NCI-H774 (cell line): ENCODE measurements at places on chromosomes 5 and 9.

DNA sequence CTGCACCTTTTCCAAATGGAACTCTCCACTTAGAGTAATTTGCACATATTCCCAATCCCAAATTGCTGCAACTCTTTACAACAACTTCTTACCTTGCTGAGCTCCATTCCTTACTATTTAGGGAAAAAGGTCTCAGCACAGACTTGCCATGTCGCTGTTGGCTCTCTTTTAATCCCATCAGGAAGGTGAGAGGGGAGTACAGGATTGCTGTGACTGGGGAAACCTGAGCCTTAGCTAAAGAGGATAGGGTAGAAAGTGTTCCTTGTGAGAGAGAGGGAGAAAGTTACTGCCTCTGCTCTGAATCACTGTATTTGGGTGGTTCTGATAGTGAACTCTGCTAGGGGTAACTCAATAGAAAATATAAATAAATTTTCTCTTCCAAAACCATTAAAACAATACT, 43.7 kb upstream of the GABRA1 start:
- no peak for DNase-seq

DNA sequence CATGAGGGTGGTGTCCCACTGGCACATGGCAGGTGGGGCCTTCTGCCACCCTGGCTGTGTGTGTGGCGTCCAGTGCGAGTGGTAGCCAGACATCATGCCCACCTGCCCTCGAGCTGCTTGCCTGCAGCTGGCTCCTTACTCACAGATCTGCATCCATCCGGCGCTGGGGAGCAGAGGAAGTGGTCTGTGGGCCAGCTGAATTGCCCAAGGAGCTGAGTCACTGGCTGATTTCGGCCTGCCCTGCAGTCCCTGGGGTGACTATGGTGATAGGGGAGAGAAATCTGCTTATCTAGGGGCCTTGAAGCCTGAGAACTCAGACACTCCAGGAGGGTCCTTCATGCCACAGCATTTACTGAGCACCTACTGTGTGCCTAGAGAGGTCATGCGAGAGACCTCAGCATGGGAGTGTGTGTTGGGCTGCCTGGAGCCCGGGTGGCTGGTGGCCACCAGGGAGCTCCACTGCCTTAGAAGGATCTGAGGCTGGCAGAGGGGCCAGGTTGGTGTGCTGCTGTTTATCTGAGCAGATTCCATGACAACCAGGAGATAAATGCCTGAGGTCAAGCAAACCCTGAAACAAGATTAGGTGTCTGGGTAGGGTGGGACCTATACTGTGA, 57.1 kb downstream of the SLC22A5 start:
- DNase-seq = no peak

DNA sequence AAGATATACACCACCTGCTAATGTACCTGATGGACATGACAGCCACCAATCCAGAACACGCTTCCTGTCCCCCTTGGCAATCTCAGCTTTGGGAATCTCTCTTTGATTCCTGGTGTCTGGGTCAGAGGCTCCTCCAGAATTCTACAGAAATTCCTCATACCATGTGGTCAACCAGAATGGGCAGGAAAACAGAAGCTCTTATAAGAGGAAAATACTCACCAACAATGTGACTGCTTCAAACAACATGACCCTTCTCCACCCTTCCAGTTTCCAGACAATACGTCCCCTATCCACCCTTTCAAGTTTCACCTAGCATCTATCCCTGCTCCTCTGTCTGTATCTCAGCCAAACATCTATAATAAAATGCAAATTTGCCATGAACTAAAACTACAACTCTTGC, 247.2 kb downstream of the DENND1A start:
- no peak for DNase-seq

DNA sequence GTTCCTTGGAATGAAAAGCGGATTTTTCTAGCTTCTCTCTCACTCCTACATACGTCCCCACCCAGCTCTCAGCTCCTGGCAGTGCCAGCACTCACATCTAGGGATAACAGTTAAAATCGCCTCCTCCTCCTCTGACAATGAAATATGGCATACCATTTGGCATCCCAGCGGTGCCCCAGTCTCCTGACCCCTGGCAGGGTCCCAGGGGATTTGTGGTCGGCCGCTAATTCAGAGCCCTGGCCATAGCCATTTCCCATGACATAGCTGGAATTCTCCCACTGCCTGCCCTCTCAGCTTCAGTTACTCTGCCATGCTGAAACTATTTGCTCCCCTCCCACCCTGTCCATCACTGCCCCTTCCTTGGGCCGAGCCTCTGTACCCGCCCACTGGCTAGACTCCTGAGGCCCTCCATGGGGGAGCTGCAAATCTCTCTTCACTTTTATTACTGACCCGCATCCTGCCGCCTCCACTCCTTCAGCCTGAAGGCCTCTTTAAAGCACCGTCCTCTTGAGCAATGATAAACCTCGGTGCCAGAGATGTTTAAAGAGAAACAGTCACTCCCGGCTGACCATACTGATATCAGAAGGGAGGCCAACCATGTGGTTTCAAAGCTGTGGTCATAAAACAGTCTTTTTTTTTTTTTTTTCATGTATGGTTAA, 139.8 kb downstream of the SLIT3 start:
- DNase-seq = no peak

- DNase-seq = no peak
Observed at GRCh38 chr5:109412981-109413402, 3.2 kb upstream of the PJA2 start.

GRCh38 chr5:131928957-131929356, 16.5 kb downstream of the MEIKIN start:
- DNase-seq = no peak

- DNase-seq = no peak
Observed at GRCh38 chr5:111935009-111935408, 178.0 kb upstream of the NREP start.

DNA sequence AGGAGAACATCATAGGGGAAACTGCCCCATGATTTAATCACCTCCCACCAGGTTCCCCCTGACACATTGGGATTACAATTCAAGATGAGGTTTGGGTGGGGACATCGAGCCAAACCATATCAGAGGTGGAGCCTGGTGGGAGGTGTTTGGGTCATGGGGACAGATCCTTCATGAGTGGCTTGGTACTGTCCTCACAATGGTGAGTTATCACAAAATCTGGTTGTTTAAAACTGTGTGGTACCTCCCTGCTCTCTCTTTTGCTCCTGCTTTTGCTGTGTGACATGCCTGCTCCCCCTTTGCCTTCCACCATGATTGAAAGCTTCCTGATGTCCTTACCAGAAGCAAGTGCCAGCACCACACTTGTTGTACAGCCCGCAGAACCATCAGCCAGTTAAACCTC, 16.2 kb upstream of the ZFR start:
- no peak for DNase-seq

DNA sequence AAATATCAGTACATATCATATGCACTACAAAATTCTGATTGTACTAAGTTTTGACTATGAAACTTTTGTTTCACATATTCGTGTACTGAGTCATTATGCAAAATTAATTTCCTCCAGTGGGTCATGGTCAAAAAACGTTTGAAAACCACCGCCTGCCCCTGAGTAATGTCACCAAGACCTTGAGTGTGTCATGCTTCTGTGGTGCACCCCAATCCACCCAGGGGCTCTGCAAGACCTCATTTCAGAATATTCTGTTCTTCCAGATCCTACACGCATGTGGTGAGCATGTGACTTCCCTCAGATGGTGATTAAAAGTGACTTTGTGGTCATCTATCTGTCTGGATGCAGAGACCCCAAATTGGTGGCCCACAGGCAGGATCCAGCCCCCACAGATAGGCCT, 31.0 kb downstream of the ABLIM3 start:
- no peak for DNase-seq

GRCh38 chr5:63960646-63961045, 1.6 kb downstream of the HTR1A start:
- no peak for DNase-seq

DNA sequence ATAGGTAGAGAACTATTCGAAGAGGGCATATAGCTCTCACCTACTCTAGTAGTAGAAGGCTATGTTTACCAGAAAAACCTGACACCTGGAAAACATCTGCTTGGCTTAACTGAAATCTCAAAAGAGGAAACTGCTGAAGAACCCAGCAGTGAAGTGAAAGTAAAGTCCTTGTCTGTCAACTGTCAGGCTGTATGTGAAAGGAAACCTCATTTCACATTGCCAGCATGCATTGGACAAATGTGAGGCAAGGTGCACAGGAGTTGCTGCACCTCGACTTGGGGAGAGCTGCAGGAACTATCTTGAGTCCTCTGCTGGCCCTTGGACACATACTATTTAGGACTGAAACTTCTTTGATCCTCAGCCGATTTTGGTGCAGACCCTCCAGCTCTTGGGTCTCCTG, 53.3 kb downstream of the NREP start:
- DNase-seq = no peak

- DNase-seq = no peak
Observed at GRCh38 chr5:160211352-160211751, 18.0 kb upstream of the FABP6 start.

DNA sequence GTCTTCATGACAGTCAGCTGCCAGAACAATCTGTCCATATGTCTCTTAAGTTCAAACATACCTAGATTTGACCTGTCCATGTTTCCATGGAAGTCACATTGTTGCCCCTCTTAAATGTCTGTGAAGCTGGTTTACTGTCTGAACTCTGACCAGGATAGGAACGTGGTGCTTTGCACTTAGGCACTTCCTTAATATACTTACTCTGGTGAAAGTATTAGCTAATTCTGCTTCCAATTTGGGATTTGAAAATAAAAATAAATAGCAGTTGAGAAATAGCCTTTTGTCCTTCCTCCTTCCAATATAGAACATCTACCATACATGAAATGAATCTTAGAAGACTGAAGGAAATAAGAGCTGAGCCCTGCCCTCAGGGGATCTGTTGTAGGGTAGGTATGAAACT, 524.5 kb upstream of the CLINT1 start:
- no peak for DNase-seq

DNA sequence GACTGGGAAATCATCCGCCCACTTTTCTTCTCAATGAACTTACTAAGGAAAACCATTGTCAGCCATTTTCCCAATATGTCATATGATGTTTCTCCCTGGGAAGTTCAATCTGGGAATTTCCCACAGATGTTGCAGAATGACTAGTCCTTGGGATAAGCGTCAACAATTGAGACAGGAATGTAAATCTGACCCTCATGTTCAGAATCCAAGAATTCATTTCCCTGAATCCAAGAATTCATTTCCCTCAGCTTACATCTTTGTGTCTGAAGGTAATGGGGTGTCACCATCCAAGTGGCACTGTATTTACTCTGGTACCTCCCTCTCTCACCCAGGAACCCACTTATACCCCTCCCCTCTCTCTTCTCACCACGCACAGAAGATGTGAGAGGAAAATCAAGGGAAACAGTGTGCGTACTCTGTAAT, 7.4 kb downstream of the KLF9 start:
- DNase-seq = no peak

DNA sequence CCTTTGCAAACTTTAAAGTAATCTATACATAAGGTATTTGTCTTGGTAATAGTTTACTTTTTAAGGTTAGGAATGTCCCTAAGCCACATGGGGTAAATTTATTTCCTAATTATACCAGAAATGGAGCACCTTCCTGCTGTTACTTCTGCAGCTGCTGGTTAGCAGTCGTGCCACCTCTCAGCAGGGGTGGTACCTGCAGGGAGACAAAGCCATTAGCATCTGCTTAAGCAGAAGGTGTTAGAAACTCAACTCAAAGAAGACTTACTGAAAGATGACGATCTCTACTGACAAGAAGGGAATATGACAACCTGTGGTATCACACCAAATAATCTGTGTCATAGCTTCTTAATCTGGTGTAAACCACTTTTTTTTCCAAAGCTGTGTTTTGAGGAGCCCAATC, 173.7 kb downstream of the BRINP1 start:
- no peak for DNase-seq

DNA sequence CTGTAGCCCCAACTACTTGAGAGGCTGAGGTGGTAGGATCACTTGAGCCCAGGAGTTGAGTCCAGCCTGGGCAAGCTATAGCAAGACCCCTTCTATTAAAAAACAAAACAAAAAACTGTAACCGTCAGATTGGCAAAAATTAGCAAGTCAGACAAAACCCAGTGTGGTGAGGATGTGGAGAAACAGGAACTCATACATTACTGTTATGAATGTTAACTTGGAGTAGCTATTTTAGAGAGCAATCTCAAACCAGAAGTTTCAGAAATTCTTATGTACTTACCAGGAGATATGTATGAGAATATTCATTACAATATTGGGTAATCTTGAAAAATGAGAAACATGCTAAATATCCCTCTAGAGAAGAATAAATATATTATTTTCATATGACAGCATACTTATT, 120.3 kb downstream of the INVS start:
- no peak for DNase-seq

DNA sequence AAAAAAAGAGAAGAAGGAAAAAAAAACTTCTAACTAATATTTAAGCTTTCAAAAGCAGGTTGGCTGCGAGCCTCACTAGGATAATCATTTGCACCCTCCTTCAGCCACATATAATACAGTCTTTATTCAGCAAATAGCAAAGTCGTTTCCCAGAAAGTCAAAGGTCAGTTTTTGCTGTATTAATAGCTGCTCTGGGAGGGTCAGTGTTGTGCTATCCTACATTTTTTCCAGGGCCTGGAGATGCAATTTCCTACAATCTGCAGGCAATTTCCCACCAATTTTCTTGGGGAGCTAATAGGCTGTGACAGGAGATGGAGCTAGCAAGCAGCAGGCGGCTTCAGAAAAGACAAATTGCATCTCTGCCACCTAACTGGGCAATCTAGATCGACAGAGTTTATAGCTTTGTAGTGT, 136.8 kb downstream of the TLE1 start:
- DNase-seq = no peak

- no peak for DNase-seq
Observed at GRCh38 chr5:16842896-16843295, 93.2 kb downstream of the MYO10 start.

DNA sequence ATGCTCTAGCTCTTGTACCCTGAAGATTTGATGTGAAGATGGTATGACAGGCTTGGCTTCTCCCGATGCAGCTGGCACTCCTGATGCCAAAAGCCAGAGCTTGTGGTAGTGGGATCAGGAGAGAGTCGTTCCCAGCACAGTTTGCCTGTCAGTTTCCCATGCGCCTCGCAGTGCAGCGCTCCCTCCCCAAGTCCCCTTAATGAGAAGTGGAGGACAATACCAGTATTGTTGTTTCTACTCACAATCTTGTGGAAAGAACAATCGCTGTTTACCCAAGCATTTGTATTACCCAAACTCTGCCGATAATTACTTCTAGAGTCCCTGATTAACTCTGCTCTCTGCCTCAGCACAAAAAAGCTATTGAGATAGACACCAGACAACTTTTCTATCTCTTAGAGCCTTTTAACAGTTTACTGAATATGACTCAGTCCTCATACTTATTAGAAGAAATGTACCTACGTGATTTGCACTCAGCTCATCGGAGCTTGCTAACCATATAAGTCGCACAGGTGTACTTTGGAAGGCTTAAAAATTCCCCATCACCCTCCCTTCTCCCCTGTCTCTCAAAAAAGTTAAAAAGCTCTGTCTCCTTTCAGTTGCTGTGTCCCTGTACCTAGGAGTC, 283.2 kb upstream of the TMEM161B start:
- no peak for DNase-seq

GRCh38 chr5:59516161-59516560, 377.4 kb downstream of the PDE4D start:
- DNase-seq = no peak

DNA sequence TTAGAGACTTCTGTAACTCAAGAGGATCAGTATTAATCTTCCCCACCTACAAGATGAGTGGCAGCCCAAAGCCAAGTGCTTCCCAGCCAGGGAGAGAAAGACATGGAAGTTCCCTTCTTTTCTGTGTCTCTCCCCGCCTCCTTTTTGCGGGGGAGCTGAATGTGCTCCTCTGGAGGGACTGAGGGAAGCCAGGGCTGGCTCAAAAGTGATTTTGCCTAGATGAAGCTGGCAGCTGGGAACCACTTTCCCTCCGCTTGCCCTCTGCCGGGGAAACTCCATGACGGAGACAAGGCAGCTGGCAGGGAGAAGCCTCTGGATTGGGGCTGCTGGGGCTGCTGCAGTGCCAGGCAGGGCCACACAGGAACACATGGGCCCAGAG, 24.4 kb downstream of the EGR1 start:
- no peak for DNase-seq
